ENCODE measurements at places on chromosomes 1 and 21. TPM values are rescaled to one million over a fixed set of nuclear protein-coding genes. Genes with fewer than 3 reads are reported as not detected.

DNA sequence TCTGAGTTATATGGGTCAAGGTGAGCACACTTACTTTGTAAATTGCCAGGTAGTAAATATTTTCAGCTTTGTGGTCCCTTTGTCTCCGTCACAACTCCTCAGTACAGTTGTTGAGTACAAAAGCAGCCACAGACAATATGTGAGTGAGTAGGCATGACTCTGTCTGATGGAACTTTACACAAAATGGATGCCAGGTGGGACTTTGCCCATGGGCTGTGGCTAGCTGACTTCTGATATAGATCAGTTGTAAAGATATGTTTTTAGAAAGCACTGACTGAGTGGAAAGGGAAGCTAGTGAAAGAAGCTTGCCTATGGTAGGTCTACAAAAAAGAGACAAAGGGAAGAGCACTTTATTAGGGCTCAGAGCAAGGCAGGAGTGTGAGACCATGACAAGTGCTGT is 23.1 kb upstream of the IGSF5 start:
- no peak for DNase-seq
- H3K27ac ChIP-seq = no peak overlapping the region
- no peaks in the 10 kb centered on the region for H3K36me3 ChIP-seq
- no peaks in the 10 kb centered on the region for H3K4me1 ChIP-seq
- H3K27me3 ChIP-seq = peaks cover 17% of the 10 kb centered on the region

DNA sequence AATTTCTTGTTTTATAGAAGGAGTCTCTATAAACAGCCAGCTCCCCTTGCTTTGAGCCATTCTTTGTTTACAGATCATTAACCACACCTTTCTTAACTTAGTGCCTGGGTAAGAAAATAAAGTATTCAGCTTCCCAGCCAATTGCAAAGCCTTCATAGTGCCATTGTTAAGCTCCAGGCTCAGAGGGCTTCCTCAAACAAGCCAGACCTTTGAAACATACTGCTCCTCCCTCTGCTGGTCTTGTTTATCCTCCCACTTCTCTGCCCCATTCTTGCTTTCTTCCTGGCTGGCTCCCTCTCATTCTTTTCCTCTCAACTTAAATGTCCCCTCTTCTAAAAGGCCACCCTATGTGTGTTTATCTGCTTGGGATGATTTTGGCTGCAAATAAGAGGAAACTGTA is 319.4 kb upstream of the ST6GALNAC5 start:
- H3K27me3 ChIP-seq = no peaks in the 10 kb centered on the region
- no peak for DNase-seq
- H3K36me3 ChIP-seq = no peaks in the 10 kb centered on the region
- no peak overlapping the region for H3K27ac ChIP-seq
- H3K4me1 ChIP-seq = no peaks in the 10 kb centered on the region

DNA sequence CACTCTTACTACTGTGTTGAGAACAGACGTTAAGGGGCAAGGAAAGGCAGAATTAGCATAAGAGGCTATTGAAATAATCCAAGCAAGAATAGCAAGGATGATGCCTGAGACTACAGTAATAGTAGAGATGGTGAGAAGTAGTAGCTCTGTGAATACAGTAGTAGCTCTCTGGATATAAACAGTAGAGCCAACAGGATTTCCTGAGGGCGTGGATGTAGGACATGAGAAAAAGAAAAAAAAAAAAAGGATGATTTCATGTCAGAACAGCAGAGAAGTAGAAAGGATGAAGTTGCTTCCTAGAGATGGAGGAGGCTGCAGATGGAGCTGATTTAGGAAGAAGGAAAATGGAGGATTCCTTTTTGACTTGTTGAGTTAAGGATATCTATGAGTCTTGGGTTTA is 112.3 kb downstream of the OMA1 start:
- H3K27ac ChIP-seq = no peak overlapping the region
- H3K4me1 ChIP-seq = no peaks in the 10 kb centered on the region
- H3K27me3 ChIP-seq = no peaks in the 10 kb centered on the region
- H3K36me3 ChIP-seq = no peaks in the 10 kb centered on the region
- DNase-seq = no peak

DNA sequence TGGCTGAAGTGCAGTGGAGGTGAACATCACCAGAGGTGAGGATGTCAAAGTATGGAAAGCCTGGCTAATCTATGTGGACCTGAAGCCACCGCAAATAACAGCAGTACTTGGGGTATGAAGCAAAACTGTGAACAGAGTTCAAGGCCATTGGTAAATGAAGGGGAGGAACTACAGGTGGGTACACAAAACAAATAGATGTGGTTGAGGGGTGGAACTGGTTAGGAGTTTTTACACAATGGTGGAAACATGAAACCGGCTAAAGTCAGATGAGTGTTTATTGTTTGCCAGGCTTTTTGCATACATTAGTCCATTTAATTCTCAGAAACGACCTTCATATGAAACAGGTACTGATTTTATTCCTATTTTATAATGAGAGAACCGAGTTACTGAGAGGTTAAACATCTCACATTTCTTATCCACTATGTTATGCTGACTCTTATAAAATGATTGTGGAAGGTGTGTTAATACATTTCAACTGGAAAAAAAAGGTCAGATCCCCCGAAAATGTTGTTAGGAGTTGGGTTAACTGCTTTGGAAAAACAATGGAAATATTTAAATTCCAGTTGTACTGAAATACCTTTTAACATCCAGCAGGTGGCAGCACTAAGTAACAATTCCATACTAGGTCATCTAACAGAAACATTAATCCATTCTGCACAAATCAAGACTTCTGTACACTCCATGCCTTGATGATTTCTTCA is 44.3 kb upstream of the GTF2B start:
- peaks cover 22% of the 10 kb centered on the region for H3K36me3 ChIP-seq
- H3K4me3 ChIP-seq = no peak overlapping the region
- no peaks in the 10 kb centered on the region for H3K27me3 ChIP-seq
- no peak overlapping the region for H3K27ac ChIP-seq

DNA sequence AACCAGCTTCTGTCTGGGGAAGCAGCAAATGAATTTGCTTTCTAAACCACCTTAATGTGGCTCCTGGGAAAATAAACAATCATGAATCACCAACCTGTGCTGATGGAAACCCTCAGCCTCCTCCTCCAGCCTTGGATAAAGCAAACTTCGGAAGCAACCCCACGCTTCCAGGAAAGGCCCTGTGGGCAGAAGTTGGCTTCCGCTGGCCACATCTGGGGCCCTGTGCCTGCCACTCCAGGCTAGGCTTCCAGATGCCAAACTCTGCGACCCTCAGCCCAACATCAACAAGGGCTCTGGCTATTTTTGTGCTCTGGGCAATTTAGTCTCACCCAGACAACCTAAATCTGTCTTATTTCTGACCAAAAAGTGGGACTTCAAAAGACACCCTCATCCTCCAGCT is 6.2 kb upstream of the OXCT2 start:
- H3K36me3 ChIP-seq = no peaks in the 10 kb centered on the region
- DNase-seq = no peak
- no peak overlapping the region for H3K4me3 ChIP-seq
- H3K4me1 ChIP-seq = no peaks in the 10 kb centered on the region
- H3K27ac ChIP-seq = no peak overlapping the region
- no peaks in the 10 kb centered on the region for H3K27me3 ChIP-seq

- peaks cover 11% of the 10 kb centered on the region for H3K4me1 ChIP-seq
- H3K27me3 ChIP-seq = no peaks in the 10 kb centered on the region
- H3K27ac ChIP-seq = no peak overlapping the region
- no peaks in the 10 kb centered on the region for H3K36me3 ChIP-seq
Measured at GRCh38 chr1:8406960-8407359, 89.0 kb downstream of the SLC45A1 start.

DNA sequence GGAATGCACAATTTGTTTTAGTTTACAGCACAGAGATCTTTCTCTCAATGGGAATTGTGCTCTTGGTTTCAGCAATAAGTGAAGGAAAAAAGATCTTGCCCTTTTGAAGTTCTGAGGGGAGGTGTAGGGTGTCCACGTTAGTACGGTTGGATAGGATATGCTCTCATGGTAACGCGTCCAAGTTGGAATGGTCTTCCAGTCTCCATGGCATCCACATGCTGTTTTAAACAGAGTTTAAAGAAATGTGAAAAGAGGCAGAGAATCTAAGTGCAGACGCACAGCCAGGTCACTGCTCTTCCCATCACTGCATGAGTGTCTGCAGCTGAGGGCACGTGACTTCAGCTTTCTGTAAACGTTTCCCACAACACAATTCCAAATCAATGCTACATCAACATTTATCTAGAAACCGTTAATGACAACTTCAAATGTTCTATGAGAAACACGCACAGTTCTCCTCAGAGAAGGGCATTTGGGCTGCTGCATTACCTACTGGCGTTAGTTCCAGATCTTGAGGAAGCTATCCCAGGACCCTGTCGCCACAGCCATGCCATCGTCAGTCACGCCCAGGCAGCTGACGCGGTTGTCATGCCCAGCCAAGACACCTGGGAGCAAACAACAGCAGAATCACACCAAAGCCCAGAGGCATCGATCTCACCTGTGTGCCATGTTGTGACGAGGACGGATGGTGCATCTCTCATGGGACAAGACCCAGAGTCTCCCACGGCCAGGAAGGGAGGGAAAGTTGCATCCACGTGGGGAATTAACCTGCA is 8.8 kb upstream of the NADK start:
- H3K27me3 ChIP-seq = no peaks in the 10 kb centered on the region
- H3K27ac ChIP-seq = no peak overlapping the region
- H3K4me3 ChIP-seq = no peak overlapping the region
- no peak for DNase-seq
- H3K4me1 ChIP-seq = peaks cover 9% of the 10 kb centered on the region
- H3K36me3 ChIP-seq = peaks cover 70% of the 10 kb centered on the region

Gene C21orf58
- total RNA-seq = 23.4 TPM

Gene GPR61
- not detected for total RNA-seq

Gene THEM5
- not detected for total RNA-seq

Gene IL23R
- not detected for total RNA-seq

Gene SH2D2A
- 2.9 TPM for total RNA-seq
